ENCODE measurements at places on chromosomes 7 and 10.

- DNase-seq, result no peak
Observed at GRCh38 chr7:22252936-22253536, 103.9 kb downstream of the RAPGEF5 start.

GRCh38 chr10:119263951-119264617 is 56.7 kb downstream of the GRK5 start:
- no peak for DNase-seq

- no peak for DNase-seq
Observed at GRCh38 chr7:434891-435629, 84.6 kb downstream of the PDGFA start.

- no peak for DNase-seq
Observed at GRCh38 chr10:63722537-63722936, 201.3 kb downstream of the REEP3 start.

DNA sequence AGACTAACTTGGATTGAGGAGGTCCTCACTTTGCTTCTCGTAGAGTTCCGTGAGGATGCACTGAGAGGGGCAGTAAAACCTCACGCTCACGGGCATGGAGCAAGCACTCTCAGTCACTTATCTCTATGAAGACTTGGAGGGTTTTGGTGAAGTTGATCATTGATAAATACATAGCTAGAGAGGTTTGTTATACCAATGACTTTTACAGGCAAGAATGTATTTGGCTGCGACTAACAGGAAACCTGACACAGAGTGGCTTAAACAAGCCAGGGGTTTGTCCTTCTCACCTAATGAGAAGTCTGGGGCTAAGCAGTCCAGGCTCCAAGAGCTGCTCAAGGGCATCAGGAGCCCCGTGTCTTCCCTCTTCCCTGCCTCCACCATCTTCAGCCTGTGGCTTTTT is 6.1 kb downstream of the BICC1 start:
- no peak for DNase-seq

DNA sequence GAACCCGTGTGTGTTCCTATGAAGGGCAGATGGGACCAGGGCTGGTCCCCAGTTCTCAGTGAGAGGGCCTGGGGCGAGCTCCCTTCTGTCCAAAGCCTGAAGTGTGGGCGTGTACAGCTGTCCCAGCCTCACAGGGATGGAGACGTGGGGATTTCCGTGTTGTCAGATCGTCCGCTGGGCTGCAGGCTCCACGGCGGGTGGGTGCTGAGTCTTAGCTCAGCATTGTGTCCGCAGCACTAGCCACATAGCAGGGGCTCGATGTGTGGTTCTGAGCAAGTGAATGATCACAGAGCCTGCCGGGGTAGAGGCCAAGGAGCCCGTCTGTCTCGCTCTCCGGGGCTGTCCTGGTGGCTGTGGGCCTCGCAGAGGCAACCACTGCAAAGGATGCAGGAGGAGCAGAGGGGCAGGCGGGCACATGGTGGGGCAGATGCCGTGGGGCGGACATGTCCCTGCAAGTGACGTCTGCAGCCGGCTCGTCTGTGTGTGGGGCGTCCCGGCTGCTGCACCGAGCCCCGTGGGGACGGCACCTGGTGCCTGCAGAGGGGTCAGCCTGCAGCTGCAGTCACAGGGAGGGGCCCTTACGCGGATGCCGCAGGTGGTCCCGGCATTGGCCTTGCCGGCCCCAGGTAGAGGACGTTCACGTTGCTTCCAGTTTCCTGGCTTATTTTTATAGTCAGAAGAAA is 30.9 kb downstream of the FAM20C start:
- DNase-seq, result no peak

- no peak for DNase-seq
Observed at GRCh38 chr10:68828833-68829232, 1.5 kb downstream of the STOX1 start.

DNA sequence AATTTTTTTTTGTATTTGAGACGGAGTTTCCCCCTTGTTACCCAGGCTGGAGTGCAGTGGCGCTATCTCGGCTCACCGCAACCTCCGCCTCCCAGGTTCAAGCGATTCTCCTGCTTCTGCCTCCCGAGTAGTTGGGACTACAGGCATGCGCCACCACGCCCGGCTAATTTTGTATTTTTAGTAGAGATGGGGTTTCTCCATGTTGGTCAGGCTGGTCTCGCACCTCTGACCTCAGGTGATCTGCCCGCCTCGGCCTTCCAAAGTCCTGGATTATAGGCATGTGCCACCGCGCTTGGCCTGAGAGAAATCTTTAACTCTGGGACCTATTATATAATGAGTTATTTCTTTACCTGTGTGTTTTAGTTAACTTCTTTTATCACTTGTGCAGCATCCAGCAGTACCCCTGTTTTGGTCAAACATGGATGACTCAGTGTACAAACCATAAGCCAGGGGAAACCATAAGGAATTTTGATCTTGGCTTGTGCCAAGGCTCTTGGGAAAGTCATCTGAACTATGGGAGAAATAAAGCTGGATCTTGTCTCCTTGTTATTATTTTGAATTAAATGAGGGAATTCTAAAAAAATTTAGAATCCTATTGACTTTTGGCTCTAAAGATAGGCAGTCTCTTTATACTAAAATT is 23.6 kb upstream of the ZRANB1 start:
- DNase-seq, result no peak

DNA sequence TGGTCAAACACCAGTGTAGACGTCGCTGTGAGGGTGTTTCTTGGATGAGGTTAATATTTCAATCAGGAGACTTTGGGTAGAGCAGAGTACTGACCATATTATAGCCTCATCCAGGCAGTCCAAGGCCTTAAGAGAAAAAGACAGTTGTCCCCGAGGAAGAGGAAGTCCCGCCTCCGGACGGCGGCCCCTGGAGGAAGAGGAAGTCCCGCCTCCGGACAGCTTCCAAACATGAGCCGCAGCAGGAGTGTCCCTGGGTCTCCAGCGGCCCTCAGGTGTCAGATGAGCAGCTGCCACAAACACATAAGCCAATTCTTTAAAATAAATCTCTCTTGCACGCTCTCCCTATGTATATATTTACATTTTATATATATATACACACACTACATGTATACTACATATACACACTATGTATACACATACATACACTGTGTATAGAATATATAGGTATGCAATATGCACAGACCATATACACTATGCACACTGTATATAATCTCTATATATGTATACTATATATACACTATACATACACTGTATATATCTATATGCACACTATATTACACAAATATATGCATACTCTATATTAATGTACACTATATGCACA is 37.5 kb downstream of the PWWP2B start:
- DNase-seq, result no peak

GRCh38 chr10:69327463-69328379 is 49.4 kb downstream of the HK1 start:
- peak; percentile 61 for DNase-seq

GRCh38 chr10:10845826-10846503 is 171.7 kb upstream of the CELF2 start:
- no peak for DNase-seq

DNA sequence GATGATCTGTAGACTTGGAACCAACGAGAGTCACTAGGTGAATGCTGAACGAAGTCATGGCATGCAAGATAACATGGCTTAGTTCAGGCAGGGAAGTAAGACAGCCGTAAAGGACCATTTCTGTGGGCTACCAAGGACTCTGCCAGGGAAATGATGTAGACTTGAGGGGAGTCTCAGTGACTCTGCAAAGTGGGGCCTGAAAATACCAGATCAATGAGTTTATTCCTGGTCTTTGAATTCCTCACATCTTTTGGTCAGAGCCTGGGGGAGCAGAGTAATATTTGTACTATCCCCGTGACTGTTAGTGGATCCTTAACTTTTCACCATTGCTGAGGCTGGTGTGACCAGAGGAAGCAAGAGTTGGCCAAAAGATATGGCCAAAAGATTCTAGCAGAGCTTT is 60.7 kb upstream of the INHBA start:
- DNase-seq, result no peak

DNA sequence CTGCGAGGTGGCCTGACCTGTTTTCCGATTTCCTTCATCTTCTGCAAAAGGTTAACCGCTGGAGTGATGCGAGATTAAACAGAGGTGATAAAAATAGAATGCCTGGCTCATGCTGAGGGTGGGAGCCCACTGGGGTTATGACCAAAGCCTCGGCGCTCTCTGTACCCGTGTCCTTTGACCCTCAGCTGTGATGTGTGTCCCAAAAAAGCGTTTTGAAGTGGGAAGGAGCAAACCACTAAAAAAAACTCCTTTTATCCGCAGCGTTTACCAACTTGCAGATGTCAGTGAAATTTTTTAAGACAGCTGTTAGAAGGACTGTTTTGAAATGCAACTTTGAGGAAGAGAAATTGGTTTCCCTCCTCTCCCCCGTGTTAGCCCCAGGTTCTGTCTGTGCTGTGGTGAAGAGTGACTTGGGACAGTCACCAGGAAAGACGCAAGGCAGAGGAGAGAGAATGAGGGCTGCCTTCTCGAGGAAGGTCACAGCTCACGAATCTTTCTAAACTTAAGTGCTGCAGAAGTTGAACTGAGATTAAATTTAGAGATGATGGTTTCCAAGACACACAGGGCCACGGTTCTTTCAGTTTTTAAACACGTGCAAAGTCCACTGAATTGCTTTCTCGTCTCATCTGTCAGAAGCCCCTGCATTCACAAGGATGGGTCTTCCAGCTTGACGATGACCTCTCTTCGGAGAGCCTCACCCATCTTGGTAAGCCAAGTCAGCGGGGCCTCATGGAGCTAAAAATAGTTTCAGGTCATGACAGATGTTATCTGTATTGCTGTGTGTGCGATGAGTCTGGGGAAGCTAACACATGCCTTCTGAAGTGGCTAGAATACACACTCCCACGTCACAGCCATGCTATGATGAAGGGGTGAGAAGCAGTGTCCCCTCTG is 27.6 kb downstream of the AMZ1 start:
- no peak for DNase-seq

GRCh38 chr10:17387861-17388503 is 66.4 kb downstream of the ST8SIA6 start:
- no peak for DNase-seq

GRCh38 chr7:96321031-96321657 is 754 bp downstream of the SLC25A13 start:
- peak; percentile 29 for DNase-seq

DNA sequence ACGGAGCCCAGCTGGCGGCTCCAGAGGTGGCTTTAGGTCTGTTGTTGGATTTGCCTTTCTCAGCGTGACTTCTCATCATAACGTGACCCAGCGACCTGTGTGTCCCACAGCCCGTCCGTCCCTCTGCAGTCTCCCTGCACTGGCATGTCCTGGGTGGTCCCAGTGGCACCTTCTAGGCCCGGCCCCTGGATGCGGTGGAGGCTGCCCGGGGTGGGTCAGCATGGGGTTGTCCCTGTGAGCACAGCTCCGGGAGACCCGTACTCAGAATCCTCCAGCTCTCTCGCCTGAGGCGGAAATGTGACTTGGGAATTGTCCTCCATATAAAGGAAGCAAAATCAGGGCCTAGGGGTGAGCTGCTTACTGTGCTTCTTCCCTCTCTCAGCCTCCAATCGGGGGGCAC is 25.6 kb upstream of the AP5Z1 start:
- no peak for DNase-seq

GRCh38 chr10:14468023-14468441 is 137.3 kb upstream of the FRMD4A start:
- no peak for DNase-seq

GRCh38 chr10:26367771-26368170 is 70.4 kb upstream of the APBB1IP start:
- DNase-seq, result peak; percentile 27

DNA sequence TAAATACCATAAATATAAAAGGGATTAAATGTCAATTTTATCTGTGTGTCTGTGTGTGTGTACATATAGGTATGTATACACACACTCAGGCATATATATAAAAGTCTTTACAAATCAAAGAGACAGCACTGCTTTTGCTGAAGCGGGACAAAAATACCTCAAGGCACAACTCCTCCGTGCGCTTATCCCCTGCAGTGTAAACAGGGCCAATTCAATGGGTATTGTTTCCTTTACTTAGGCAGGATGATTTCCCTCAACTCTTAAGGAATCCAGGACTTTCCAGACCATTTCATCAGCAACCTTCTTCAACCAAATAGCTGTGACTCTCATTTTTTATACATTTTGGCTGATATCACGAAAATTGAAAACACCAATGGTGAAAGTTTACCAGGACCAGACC is 227.7 kb downstream of the CRPPA start:
- no peak for DNase-seq

GRCh38 chr7:156998988-156999957 is 11.2 kb downstream of the MNX1 start:
- DNase-seq, result no peak

- DNase-seq, result no peak
Observed at GRCh38 chr7:80884511-80885195, 34.2 kb downstream of the SEMA3C start.

GRCh38 chr7:30682212-30683083 is at the start of gene CRHR2:
Gene CRHR2 (minus strand): TSS chr7:30682456. CDS start chr7:30682280, 176 bp downstream.
- no peak for DNase-seq

GRCh38 chr10:60148266-60148840 is 241.3 kb downstream of the ANK3 start:
- no peak for DNase-seq

- DNase-seq, result no peak
Observed at GRCh38 chr7:98618786-98619185, 1.7 kb downstream of the NPTX2 start.

DNA sequence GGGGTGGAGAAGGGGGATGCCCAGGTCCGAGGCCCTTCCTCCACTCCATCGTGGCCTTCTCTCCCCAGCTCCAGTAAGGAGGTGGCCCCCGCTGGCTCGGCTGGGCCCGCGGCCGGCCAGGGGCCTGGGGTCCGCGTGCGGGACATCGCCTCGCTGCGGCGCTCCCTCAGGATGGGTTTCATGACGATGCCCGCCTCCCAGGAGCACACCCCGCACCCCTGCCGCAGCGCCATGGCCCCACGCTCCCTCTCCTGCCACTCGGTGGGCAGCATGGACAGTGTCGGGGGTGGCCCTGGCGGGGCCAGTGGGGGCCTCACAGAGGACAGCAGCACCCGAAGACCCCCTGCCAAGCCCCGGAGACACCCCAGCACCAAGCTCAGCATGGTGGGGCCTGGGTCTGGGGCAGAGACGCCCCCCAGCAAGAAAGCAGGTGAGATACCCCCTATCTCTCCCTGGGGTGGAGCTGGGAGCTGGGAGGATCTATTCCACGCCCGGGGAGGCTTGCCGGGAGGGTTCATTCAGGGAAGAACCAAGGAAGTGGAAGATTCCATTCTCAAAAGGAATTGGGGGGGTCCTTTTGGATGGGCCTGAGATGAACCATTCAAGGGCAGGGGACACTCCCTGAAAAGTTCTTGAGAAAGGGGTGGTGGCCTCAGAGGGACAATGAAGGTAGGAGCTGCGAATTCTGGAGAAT is 3.2 kb downstream of the NYAP1 start:
- DNase-seq, result peak; percentile 4

DNA sequence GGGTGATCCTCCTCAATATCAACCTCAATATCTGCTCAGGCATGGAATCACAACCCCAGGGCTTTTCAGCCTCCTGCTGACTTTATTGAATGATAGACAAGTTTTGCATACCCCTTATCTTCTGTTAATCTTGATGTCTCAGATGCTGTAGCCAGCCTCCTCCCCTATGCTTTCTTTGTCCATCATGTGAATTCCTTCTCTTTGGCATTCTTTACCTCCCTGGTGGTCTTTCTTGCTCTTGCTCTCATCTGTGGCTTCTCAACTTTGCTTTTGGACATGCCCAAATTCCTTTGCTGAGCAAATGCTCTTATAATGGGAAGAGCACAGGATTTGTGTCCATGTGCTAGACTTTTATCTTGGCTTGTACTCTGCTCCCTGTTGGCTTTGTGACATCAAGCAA is 73.4 kb upstream of the FAM13C start:
- no peak for DNase-seq

- DNase-seq, result no peak
Observed at GRCh38 chr10:74072503-74072902, 74.6 kb downstream of the VCL start.
